ENCODE measurements at places on chromosomes 3 and 15.

- H3K27me3 ChIP-seq, result no peaks in the 10 kb centered on the region
- no peaks in the 10 kb centered on the region for H3K4me1 ChIP-seq
- H3K27ac ChIP-seq, result peak overlapping the region; percentile 81
- no peaks in the 10 kb centered on the region for H3K36me3 ChIP-seq
- H3K4me3 ChIP-seq, result no peak overlapping the region
These were observed 87.8 kb upstream of the TJP1 start for GRCh38 chr15:29910068-29910467.

DNA sequence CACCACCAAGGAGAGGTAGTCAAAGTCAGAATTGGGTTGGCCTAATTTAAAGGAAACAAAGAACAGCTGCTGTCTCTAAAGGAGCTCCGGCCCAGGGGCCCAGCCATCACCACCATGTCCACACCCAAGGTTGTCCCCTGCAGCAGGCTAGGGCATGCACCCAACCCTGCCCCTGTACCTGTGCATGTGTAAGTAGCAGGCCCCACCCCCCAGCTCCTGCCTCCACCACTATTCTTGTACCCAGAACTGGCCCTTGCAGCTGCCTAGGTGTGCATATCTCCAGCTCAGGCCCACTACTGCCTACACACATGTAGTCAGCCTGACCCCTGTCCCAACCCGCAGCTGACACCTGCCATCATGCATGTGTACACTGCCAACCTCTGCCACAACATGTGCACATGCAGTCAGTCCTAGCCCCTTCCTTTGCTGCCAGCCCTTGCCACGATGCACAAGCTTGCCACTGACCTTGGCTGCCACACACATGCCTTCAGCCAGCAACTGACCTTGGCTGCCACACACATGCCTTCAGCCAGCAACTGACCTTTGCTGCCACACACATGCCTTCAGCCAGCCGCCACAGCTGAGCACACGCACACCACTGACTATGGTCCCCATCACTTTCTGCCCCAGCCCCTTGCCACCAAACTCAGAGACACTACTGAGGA is 39.7 kb downstream of the FGF12 start:
- H3K27ac ChIP-seq, result peak overlapping the region; percentile 40
- no peaks in the 10 kb centered on the region for H3K27me3 ChIP-seq
- H3K4me1 ChIP-seq, result no peaks in the 10 kb centered on the region
- H3K4me3 ChIP-seq, result no peak overlapping the region
- no peak for DNase-seq

DNA sequence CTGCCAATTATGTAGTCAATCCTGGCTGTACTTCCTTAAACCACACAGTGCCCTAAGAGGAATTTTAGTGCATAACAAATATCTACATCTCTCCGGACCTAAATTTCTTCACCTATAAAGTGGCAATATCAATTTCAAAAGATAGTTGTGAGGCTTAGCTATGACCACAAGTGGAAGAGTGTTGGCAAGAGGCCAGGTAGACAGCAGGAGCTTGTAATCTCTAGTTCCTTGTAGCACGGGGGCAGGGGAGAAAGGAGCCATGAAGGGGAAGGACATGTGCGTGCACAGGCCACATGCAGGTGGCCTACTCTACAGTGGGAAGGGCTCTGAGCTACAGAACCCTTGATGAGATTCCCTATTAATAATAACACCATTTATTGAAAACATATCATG is 269.7 kb downstream of the ABHD5 start:
- H3K4me1 ChIP-seq, result no peaks in the 10 kb centered on the region
- no peak for DNase-seq
- no peak overlapping the region for H3K4me3 ChIP-seq
- H3K27ac ChIP-seq, result no peak overlapping the region
- no peaks in the 10 kb centered on the region for H3K27me3 ChIP-seq
- no peaks in the 10 kb centered on the region for H3K36me3 ChIP-seq

- H3K4me1 ChIP-seq, result no peaks in the 10 kb centered on the region
- H3K36me3 ChIP-seq, result peaks cover 6% of the 10 kb centered on the region
- no peaks in the 10 kb centered on the region for H3K27me3 ChIP-seq
- no peak overlapping the region for H3K4me3 ChIP-seq
These were observed 49.4 kb downstream of the CRYBG3 start for GRCh38 chr3:97871186-97871585.

GRCh38 chr3:23566499-23566898 is 239.3 kb upstream of the UBE2E1 start:
- H3K27ac ChIP-seq, result no peak overlapping the region
- DNase-seq, result no peak
- no peaks in the 10 kb centered on the region for H3K36me3 ChIP-seq
- no peaks in the 10 kb centered on the region for H3K27me3 ChIP-seq
- no peak overlapping the region for H3K4me3 ChIP-seq

GRCh38 chr3:70064194-70064779 is 64.8 kb downstream of the SAMMSON start:
- H3K4me3 ChIP-seq, result no peak overlapping the region
- no peaks in the 10 kb centered on the region for H3K27me3 ChIP-seq
- H3K36me3 ChIP-seq, result no peaks in the 10 kb centered on the region
- H3K4me1 ChIP-seq, result peaks cover 4% of the 10 kb centered on the region
- no peak for DNase-seq

DNA sequence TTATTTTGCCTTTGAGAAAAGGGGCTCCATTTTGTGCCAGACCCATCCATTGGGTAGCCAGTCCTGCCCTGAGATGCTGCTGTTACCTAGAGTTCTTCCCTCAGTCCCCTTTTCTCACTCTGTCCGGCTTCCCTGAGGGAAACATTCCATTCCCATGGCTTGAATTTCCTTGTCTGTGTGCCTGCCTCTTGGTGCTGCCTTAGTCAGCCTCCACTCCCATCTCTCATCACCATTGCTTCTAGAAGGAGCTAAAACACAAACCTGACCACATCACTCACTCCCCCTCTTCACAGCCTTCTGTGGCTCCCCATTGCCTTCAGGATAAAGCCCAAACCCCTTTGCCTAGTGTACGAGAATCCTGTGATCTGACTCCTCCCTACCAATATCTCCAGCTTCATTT is 25.2 kb upstream of the C2CD4B start:
- H3K4me1 ChIP-seq, result no peaks in the 10 kb centered on the region
- H3K27ac ChIP-seq, result no peak overlapping the region
- no peak for DNase-seq
- H3K4me3 ChIP-seq, result no peak overlapping the region
- no peaks in the 10 kb centered on the region for H3K27me3 ChIP-seq

DNA sequence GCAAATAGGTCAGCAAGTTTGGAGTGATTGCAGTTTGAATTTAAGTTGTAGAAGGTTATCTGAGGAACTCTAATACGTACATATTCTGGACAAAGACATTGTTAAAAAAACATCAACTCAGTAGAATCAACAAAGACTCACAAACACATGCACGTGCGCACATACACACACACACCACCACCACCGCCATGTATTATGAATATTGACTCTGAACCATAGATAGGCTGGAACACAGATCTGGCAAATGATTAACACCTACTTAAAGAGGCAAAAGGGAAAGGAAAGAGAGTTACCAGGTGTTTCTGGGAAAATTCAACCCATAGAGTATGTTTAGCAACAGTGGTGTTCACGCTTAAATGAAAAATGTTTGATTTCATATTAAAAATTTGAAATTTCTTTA is 334.2 kb upstream of the ALCAM start:
- no peak overlapping the region for H3K4me3 ChIP-seq
- DNase-seq, result no peak
- no peaks in the 10 kb centered on the region for H3K36me3 ChIP-seq
- H3K27me3 ChIP-seq, result no peaks in the 10 kb centered on the region

GRCh38 chr3:114739627-114740026 is 407.5 kb downstream of the ZBTB20 start:
- DNase-seq, result no peak
- H3K36me3 ChIP-seq, result no peaks in the 10 kb centered on the region
- H3K4me3 ChIP-seq, result no peak overlapping the region

GRCh38 chr15:29143293-29143692 is 126.3 kb downstream of the NSMCE3 start:
- H3K4me1 ChIP-seq, result peaks cover 10% of the 10 kb centered on the region
- peak; percentile 30 for DNase-seq
- no peaks in the 10 kb centered on the region for H3K36me3 ChIP-seq
- H3K27ac ChIP-seq, result no peak overlapping the region

GRCh38 chr15:56234804-56235203 is 8.9 kb downstream of the RFX7 start:
- H3K36me3 ChIP-seq, result peaks cover 7% of the 10 kb centered on the region
- H3K4me3 ChIP-seq, result no peak overlapping the region
- no peaks in the 10 kb centered on the region for H3K4me1 ChIP-seq
- H3K27ac ChIP-seq, result no peak overlapping the region

DNA sequence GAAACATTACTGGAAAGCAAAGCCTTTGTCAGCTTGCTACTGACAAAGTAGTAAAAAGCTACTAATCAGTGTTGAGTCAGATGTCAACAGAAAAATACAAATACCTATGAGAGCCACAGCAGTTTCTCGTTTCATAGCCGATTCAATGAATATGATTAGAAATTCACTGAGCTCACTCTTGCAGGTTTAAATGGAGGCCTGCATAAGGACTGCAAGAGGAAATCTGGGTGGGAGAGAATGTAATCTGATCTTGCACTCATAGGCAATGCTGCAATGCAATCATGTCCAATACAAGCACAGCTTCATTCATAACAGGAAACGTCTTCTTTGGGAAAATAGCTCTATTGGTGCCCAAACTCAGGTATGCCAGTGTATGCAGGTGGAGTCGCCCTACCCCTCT is 608.8 kb downstream of the ROBO2 start:
- H3K27ac ChIP-seq, result no peak overlapping the region
- no peaks in the 10 kb centered on the region for H3K4me1 ChIP-seq
- H3K4me3 ChIP-seq, result no peak overlapping the region

DNA sequence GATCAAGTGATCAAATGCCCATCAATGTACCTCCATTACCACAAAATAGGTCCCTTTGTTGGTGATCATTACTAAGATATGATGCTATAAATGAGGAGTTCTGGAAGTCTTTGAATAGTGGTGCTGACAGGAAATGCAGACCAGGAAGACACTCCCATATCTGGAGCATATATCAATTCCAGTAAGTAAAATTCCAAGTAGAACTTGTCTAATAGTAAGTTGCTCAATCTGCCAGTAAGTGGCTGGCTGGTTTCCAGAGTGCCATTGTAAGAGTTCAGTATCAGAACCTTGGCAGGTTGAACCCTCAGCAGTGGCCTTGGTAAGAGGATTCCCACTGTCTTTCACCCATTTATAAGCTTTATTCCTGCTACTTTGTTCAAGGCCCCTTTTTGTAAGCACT is 379.9 kb upstream of the RBMS3 start:
- H3K27me3 ChIP-seq, result no peaks in the 10 kb centered on the region
- no peak overlapping the region for H3K27ac ChIP-seq
- DNase-seq, result no peak
- no peaks in the 10 kb centered on the region for H3K36me3 ChIP-seq
- H3K4me3 ChIP-seq, result no peak overlapping the region

DNA sequence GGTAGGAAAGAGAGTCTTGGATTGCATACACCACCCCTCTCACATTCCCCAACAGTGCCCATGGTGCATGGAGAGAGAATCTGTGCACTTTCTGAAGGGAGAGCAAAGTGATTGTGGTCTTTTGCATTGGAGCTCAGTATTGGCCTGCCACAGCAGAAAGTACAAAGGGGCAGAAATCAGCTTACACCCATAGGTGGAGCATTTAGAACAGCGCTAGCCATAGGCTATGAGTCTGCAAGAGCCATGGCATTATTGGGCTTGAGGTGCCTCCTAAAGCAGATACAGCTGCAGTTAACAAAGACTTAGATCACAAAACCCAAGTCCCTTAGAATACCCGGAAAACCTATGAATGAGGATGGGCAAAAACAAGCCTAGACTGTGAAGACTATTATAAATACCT is 21.8 kb downstream of the SI start:
- no peaks in the 10 kb centered on the region for H3K36me3 ChIP-seq
- DNase-seq, result no peak
- no peaks in the 10 kb centered on the region for H3K27me3 ChIP-seq
- no peak overlapping the region for H3K4me3 ChIP-seq
- no peaks in the 10 kb centered on the region for H3K4me1 ChIP-seq

DNA sequence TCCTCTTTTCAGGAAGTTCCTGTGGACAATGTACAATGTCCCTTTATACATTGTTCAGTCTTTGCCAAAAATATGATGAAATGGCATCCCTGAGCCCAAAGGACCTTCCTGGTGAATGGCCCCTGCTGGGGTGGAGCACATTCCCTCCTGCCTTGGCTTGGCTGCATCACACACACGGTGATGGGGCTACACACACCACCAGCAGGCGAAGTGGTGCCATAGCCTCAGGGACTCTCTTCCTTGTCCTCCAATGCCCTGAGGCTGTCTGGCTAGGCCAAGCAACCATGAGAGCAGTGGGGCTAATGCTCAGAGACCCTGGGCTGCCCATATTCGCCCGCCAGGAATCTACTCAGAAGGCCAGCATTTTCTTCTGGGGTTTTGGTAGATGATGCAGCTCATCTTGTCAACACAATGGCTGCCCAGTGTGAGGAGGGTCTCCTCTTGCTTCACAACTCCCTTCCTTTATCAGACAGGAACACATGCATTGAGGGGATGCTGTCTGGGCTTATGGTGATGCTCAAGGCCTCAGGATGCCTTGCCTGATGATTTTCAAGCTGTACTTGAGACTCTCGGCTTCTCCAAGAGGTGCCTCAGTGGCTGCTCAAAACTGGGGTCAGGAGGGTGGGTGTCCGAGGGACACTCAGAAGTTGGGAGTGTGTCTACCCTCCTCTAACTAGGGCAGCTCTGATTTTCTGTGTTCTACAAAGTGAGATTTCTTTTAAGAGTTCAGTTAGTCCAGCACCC is 40.9 kb upstream of the EPHB1 start:
- H3K4me3 ChIP-seq, result no peak overlapping the region
- H3K27ac ChIP-seq, result no peak overlapping the region
- no peak for DNase-seq
- no peaks in the 10 kb centered on the region for H3K4me1 ChIP-seq
- no peaks in the 10 kb centered on the region for H3K27me3 ChIP-seq
- no peaks in the 10 kb centered on the region for H3K36me3 ChIP-seq

- no peaks in the 10 kb centered on the region for H3K36me3 ChIP-seq
- no peak for DNase-seq
- H3K27ac ChIP-seq, result no peak overlapping the region
- H3K4me1 ChIP-seq, result no peaks in the 10 kb centered on the region
- H3K27me3 ChIP-seq, result no peaks in the 10 kb centered on the region
- H3K4me3 ChIP-seq, result no peak overlapping the region
These were observed 3.9 kb upstream of the NR2E3 start for GRCh38 chr15:71806452-71806931.

- H3K27ac ChIP-seq, result no peak overlapping the region
- no peak for DNase-seq
- no peaks in the 10 kb centered on the region for H3K27me3 ChIP-seq
- H3K4me1 ChIP-seq, result no peaks in the 10 kb centered on the region
- H3K36me3 ChIP-seq, result no peaks in the 10 kb centered on the region
These were observed 578.3 kb upstream of the ADAMTS9 start for GRCh38 chr3:65265942-65266590.

DNA sequence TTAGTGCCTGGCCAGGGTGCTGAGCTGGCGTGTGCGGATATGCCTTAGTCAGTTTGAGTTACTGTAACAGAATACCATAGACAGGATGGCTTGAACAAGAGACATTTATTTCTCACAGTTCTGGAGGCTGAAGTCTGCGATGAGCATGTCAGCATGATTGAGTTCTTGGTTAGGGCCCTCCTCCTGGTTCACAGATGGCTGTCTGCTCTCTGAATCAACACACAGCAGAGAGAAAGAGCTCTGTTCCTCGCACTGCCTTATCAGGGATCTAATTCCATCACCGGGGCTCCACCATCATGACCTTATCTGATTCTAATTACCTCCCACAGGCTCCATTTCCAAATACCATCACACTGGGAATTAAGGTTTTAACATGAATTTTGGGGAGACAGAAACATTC is 386.6 kb upstream of the DPH6 start:
- no peaks in the 10 kb centered on the region for H3K27me3 ChIP-seq
- no peak overlapping the region for H3K27ac ChIP-seq
- no peaks in the 10 kb centered on the region for H3K4me1 ChIP-seq
